ENCODE measurements at places on chromosomes 12 and 14.

- DNase-seq = no peak
These were observed 21.0 kb upstream of the DUSP16 start for GRCh38 chr12:12583510-12584178.

- DNase-seq = no peak
These were observed 674.4 kb downstream of the TMTC2 start for GRCh38 chr12:83361071-83361470.

GRCh38 chr14:34460841-34461240, 1.2 kb downstream of the SPTSSA start:
- no peak for DNase-seq

GRCh38 chr12:66453844-66454243, 151.6 kb downstream of the HELB start:
- no peak for DNase-seq

GRCh38 chr12:90970471-90970870, 15.5 kb upstream of the CCER1 start:
- no peak for DNase-seq

- no peak for DNase-seq
These were observed 45.5 kb downstream of the CHGA start for GRCh38 chr14:92968291-92969020.

DNA sequence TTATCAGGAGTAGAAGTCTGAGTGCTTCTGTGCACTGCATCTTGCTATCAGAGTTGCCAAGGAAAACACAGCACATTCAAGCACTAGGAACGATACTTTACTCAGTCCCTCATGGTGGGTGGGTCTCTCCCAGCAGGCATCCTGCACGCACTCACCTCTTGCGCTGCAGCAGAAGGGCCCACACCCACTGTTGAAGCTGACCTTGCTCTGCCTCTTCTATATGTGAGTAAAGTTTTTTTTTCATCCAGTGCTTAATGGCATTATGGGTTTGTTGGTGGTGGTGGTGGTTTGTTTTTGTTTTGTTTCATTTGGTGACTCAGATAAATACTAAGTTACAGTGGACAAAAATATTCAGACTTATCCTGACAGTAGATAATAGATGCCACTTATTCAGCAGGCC, 348.5 kb downstream of the EGLN3 start:
- DNase-seq = no peak

DNA sequence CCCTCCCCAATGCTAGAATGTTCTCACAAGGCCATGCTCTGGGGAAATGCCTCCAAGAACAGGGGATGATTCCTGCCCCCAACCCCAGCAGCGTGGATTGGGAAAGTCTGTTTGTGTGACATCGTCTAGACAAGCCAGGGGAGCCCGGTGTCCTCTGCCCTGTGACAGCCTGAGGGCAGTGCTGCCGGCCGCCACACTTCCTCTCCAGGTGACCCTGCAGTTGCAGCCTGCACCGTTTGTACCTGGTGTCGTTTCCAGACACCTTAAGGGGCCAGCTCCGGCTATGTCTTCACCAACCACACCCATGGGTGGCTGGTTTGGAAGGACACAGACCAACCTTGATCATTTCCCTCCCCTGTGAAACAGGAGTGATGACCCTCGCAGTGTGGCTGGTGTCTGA, 372.6 kb downstream of the BCL11B start:
- DNase-seq = no peak

DNA sequence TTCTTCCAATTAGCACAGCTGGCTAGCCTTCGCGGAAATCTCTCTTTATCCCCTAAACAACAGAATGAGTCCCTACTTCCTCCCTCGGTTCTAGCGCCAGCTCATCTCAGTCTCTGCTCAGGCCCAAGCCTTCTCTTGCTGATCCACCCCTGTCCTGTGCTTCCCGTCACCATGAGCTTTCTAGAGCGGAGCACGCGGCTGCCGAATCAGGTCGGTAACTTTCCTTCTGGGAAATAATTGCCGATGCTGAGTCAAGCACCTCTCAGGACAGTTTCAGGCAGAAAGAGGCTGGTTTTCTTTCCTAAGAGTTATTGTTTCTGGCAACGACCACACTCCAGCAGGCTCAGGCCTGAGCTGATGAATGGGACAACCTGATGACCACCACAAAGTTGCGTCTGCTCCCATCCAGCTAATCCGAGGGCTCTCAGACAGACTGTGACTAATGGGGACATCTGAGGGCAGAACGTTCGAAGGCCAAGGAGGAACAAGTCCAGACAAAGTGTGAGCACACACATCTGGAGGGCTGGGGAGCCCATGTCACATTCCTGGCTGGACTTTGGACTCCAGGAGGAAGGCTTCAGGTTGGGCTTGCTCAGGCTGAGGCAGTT, 13.6 kb upstream of the GPR68 start:
- DNase-seq = no peak

DNA sequence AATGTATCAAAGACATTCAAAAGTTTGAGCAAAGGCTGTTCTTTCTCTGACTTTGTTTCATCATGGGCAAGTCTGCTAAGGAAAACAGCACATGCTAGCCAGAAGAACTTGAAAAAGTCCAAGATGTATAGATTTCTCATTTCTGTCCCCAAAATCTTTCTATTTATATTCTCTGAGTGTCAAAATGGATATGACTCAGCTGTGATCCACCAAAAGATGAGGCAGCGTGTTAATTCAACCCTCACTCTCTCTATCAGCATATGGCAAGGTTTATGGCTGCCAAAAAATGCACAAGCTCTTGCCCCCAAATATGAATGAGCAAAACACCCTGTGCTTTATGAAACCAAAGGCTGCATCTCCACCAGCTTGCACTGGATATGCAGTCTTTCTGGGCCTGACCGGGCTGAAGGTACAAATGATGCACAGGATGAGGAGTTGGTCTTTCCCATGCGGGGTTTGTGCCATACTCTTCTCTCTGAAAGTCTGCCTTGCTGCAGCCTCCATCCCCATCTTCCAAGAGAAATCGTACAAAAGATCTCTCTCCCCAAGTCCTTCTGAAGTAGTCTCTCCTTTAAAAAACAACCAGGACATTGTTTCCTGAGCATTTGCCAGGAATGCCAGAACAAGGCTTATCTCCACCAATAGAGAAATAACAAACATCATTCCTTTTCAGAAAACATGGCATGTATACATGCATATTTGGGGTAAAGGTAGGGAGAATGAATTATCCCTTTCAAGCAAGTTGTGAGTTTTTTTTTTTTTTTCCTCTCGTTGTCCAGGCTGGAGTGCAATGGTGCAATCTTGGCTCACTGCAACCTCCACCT, 203.4 kb downstream of the TMX1 start:
- no peak for DNase-seq

DNA sequence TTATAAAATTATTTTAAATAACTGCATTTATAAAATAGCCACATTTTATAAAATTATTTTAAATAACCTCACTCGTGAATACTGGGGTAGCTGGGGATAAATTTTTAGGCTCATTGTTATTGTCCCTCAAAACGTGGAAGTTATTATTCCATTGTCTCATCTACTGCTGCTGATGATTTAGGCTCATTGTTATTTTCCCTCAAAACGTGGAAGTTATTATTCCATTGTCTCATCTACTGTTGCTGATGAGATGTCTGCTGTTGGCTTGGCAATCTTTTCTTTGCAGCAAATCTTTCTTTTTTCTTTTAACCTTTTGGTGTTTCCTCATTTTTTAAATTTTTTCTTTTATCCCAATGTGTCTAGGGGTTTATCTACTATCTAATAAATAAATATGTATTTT, 182.6 kb upstream of the PZP start:
- DNase-seq = no peak

DNA sequence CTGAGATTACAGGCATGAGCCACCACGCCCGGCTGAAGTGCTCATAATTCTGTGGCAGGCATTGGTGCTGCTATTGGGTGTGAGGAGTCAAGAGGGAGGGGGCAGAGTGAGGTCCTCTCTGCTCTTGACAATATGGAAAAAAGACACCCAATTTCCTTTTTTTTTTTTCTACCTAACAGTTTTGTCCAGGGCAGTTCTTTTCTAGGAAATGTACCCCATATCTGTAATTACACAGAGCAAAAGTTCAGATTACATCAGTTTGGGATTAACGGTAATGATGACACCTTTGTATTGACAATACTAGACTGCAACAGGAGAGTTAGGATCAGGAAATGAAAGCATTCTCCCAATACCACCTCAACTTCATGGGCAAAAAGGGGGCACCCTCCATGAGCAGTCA, 36.3 kb downstream of the IGF1 start:
- no peak for DNase-seq

DNA sequence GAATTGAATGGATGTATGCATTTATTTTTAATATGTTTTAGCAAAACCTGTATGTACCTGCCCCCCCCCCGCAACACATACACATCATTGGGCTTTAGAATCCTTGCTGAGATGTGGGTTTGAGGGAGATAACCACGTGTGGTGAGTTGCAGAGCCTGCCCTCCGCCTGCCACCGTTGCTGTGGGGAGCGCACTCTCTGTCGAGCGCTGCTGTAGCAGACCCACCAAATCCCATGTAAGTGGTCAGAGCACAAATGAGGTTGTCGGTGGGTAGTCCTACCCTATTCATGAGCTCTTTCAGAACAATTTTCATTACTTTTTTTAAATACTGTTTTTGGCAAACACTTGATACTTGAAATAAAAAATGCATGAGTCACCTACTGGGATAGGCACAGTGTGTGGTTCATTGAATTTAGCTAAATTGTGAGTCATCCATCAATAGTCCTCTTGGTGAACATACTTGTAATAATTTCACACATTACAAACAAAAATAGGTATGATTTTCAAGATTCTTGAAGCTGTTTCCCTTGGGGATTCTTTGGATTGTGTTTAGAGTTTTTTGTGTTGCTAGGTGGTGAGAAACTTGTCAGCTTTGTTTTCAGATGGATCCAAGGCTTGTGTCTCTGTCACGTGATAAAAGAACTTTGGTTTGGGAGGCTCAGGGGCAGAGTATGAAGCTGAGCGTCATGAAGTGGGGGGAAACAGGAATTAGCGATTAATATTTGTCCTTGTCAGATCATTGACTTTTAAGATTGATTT, 107.6 kb downstream of the PTCSC3 start:
- DNase-seq = no peak

GRCh38 chr12:105547786-105548185, 217.3 kb downstream of the C12orf75 start:
- DNase-seq = no peak

- no peak for DNase-seq
These were observed 1.6 kb downstream of the MLEC start for GRCh38 chr12:120688527-120689071.

- no peak for DNase-seq
These were observed 73.0 kb downstream of the PRMT8 start for GRCh38 chr12:3563966-3564365.

GRCh38 chr14:19851365-19851764, 23.6 kb upstream of the OR4K2 start:
- no peak for DNase-seq

DNA sequence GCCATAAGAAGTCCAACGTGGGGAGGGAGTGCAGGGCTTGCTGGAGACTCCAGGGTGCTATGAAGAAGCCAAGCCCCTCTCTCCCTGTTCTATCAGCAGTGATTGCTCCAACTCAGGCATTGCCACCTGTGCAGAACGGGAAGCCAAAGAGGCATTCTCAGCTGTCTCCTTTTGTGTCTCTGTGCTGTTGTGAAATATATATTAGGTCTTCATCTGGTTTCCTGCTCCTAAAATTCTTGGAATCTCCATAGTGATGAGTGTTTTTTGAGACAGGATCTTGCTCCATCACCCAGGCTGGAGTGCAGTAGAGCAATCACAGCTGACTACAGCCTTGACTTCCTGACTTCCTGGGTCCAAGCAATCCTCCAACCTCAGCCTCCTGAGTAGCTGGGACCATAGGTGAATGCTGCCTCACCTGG, 51.2 kb upstream of the AEBP2 start:
- no peak for DNase-seq

- DNase-seq = no peak
These were observed 70.5 kb downstream of the PHLDA1 start for GRCh38 chr12:75960954-75961661.

GRCh38 chr14:35365130-35366055, 39.2 kb downstream of the NFKBIA start:
- DNase-seq = peak; percentile 48

DNA sequence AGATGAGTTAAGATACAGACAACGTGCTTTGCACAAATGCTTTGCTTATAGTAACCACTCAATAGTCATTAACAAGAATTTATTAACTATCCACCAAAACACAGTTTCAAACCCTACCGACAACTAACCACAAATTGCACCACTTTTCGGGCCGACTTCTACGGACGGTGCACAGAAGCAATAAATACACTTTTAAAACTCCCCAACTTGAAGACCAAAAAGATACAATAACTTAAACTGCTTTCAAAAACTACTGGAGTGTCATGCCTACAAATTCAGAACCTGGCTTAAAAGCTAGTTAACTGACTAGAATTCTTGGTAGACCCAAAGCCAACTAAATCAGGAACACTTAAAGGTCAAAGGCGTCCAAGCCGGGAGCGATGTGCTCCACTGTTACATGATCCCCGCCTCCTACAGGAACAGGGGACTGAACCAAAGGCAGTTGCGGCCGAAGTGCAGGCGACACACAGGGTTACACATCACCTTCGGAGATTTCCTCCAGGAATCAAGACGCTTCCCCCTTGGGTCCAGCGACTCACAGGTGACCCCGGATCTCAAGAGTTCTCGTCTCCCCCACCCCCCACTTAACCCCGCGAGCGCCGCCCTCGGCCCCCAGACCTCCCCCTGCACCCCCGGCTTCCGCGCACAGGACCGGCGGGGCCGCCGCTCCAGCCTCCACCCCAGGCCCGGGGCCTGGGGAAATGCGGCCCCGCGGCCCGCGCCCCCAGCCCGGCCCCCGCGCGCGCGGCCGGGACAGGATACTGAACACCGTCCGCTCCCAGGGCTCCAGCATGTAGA, 507 bp downstream of the SPTSSA start:
- no peak for DNase-seq

- DNase-seq = no peak
These were observed 68.9 kb downstream of the KDM2B start for GRCh38 chr12:121511916-121512315.

DNA sequence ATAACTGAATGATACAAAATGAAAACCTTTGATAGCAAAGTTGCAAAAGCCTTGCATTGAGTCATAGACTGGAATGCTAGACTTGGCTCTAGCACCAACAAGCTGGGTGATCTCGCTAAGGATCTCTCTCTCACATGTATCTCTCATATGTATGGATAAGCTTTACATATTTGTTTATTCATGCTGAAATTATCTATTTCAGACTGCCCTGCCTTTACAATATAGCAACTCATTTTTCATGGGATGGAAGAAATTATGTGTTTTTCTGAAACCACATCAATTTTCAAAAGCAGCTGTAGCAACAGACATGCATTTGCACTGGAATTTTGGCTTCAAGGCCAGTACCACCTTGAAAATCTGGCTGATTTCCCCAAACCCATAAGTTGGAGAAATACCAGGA, 11.4 kb downstream of the RERG start:
- DNase-seq = no peak

GRCh38 chr12:113284751-113285150, 50.2 kb downstream of the SLC8B1 start:
- no peak for DNase-seq

- no peak for DNase-seq
These were observed 376.3 kb upstream of the RGS6 start for GRCh38 chr14:71555654-71556559.

GRCh38 chr12:49825360-49825970, 2.7 kb downstream of the NCKAP5L start:
- no peak for DNase-seq

GRCh38 chr12:4250691-4251090, 22.9 kb upstream of the CCND2 start:
- no peak for DNase-seq

Data from stimulated activated CD4-positive, alpha-beta T cell treated with anti-CD3 and anti-CD28 coated beads, Interleukin-1b, Interleukin-23, amount 100 ng/mL, for 1 hour (primary cell).